ENCODE measurements at places on chromosomes 2 and 18. TPM values are rescaled to one million over a fixed set of nuclear protein-coding genes. Genes with fewer than 3 reads are reported as not detected.

Gene CPO
- total RNA-seq: not detected

DNA sequence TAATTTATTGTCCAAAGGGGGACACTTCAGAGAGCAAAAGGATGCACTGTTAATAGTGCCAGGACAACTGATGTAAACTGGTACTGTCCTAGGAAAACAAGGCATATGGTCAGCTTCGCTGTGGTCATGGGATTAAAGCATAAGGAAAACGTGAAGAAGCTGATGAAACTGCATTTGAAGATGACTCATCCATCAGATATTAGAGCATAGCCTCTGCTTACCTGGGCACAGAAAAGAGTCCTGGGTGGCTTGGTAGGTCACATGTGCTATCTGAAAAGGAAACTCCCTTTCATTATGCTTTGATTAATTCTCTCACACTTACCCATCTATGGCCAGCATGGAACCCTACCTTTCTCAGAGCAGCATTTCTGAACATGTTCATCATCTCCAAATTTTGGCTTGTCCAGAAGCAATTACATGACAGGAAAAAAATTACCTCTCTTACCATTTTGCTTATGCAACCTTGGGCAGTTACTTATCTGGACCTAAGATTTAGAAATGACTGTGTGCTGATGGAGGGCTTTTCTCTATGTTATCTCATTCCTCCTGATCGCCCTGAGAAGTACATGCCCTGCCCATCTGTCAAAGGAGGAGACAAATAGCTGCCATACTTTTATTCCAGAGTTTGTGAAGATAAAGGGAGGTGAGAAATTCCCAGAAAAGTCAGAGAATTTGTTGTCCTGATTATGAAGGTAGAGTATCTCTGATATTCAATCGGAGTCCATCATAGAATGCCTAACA, 275.3 kb upstream of the SLC14A2 start:
- no peaks in the 10 kb centered on the region for H3K4me1 ChIP-seq
- DNase-seq: no peak
- no peak overlapping the region for H3K4me3 ChIP-seq
- H3K27me3 ChIP-seq: peaks cover 8% of the 10 kb centered on the region
- no peak overlapping the region for H3K27ac ChIP-seq

Gene KCTD18
- total RNA-seq: 18.9 TPM

- no peak overlapping the region for H3K27ac ChIP-seq
- no peak for DNase-seq
- no peaks in the 10 kb centered on the region for H3K27me3 ChIP-seq
- H3K4me3 ChIP-seq: no peak overlapping the region
- H3K4me1 ChIP-seq: no peaks in the 10 kb centered on the region
Observed at GRCh38 chr2:43262239-43262638, 35.8 kb upstream of the ZFP36L2 start.

- H3K27me3 ChIP-seq: no peaks in the 10 kb centered on the region
- DNase-seq: no peak
- H3K4me1 ChIP-seq: peaks cover 5% of the 10 kb centered on the region
- no peak overlapping the region for H3K27ac ChIP-seq
- no peaks in the 10 kb centered on the region for H3K36me3 ChIP-seq
Observed at GRCh38 chr2:37457401-37457901, 113.0 kb downstream of the QPCT start.

Gene FAM228A
- not detected for total RNA-seq

Gene FBXO36
- 0.78 TPM for total RNA-seq

Gene KIF5C
- 2.6 TPM for total RNA-seq

Gene ALPI
- total RNA-seq: not detected

DNA sequence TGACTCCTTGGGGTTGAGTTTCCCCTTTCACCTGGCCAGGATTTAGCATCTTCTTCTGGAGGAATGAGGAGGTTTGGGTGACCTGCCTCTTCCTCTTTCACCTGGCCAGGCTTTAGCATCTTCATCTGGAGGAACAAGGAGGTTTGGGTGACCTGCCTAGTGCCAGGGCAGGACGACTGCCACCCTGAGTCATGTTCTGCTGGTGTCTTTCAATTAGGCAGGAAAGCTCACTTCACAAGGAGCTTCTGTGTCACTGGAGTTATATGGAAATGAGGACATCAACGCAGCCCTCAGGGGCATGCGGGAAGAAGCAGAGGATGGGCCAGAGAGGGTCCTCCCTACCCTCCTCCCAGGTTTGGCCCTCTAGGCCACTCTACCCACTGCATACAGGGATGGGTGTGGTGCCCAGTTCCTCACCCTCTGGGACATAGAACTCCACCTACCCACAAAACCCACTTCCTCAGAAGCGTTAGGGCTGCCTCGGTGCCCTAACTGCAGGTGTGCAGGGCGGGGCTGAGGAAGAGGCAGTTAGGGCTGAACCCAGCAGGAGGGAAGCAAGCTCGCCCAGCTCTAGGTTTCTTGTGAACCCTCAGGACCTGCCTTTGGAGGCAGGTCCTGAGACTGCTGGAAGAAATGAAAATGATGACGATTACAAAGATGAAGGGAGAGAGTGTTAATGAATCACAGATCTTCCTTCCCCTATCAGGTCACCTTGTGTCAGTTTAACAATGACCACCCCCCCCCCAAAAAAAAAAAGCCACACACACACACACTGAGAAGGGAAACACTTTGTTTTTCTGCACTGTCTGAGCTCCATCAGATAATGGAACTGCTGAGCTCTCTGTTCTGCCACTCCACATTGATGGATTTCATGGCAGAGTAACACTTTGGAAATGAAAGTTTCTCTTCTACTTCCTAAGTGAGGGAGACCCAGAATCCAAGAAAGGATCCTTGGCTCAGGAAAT, 71.0 kb downstream of the ARL4C start:
- peak overlapping the region; percentile 68 for H3K4me3 ChIP-seq
- H3K4me1 ChIP-seq: peaks cover 83% of the 10 kb centered on the region
- H3K36me3 ChIP-seq: no peaks in the 10 kb centered on the region

DNA sequence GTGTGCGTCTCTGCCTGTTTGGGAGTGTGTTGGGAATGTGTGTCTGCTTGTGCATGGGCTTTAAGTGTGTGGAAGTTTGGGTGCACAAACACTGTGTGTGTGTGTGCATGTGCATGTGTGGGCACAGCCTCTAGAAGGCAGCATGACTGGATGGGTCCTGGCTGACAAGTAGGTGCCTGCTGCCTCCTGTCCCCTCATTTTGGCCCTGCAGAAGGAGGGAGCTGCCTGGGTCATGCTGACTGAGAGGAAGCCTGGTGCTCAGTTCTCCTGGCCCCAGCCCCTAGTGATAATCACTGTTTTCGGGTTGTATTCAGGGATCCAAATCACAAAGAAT, 34.1 kb downstream of the GLI2 start:
- no peaks in the 10 kb centered on the region for H3K36me3 ChIP-seq
- no peak overlapping the region for H3K27ac ChIP-seq
- no peak for DNase-seq
- no peaks in the 10 kb centered on the region for H3K4me1 ChIP-seq

Gene UGT1A8
- total RNA-seq: not detected

DNA sequence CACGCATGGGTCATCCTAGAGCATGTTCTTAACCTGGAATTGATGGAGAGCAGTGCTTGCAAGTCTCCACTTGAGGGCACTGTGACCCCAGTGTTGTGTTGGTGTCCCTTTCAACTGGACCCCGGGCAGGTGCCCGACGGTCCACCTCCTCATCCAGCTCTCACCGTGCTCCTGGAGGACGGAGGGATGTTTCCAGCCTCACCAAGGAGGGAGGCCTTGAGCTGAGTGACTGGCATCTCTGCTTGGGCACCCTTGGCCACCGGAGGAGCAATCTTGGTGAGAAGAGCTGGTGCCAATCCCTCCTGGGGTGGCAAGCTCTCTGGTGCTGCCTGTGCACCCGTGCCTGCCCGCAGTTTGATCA, 45.4 kb upstream of the ASB18 start:
- no peak overlapping the region for H3K27ac ChIP-seq
- H3K27me3 ChIP-seq: peaks cover 14% of the 10 kb centered on the region
- H3K4me3 ChIP-seq: no peak overlapping the region
- H3K4me1 ChIP-seq: no peaks in the 10 kb centered on the region
- no peak for DNase-seq

Gene EFR3B
- total RNA-seq: 0.07 TPM

GRCh38 chr2:21544392-21544791, 420.6 kb downstream of the TDRD15 start:
- DNase-seq: no peak
- no peaks in the 10 kb centered on the region for H3K4me1 ChIP-seq
- no peaks in the 10 kb centered on the region for H3K27me3 ChIP-seq
- H3K27ac ChIP-seq: no peak overlapping the region
- no peaks in the 10 kb centered on the region for H3K36me3 ChIP-seq
- H3K4me3 ChIP-seq: no peak overlapping the region

Gene RAB6C
- not detected for total RNA-seq

- no peaks in the 10 kb centered on the region for H3K36me3 ChIP-seq
- H3K27me3 ChIP-seq: no peaks in the 10 kb centered on the region
- no peak overlapping the region for H3K4me3 ChIP-seq
- no peak for DNase-seq
- H3K4me1 ChIP-seq: no peaks in the 10 kb centered on the region
Observed at GRCh38 chr2:184004289-184004947, 593.9 kb upstream of the ZNF804A start.

DNA sequence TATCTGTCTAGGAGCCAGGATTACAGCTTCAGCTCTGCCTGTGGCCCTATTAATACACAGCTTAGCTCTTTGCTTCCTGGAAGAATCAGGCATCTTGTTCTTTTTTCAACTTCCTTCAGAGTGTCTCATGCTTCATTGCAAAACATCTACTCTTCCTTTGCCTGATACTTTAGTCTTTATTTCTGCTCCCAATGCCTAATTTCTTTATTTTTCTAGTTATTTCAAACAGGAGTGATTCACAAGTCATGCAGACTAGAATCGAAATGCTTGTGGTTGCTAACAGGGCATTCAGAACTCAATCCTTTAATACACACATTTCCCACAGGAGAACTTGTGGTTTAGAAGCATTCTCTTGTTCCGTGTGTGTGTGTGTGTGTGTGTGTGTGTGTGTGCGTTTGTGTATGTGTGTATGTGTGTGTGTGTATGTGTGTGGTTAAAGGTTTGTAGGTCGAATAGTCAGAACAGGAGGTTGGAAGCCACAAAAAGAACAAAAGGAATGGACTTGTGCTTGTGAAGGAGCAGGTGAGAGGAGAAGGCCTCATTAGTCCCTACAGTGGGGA, 28.3 kb upstream of the INSIG2 start:
- no peaks in the 10 kb centered on the region for H3K36me3 ChIP-seq
- no peak for DNase-seq
- H3K27ac ChIP-seq: peak overlapping the region; percentile 61
- H3K27me3 ChIP-seq: peaks cover 2% of the 10 kb centered on the region

DNA sequence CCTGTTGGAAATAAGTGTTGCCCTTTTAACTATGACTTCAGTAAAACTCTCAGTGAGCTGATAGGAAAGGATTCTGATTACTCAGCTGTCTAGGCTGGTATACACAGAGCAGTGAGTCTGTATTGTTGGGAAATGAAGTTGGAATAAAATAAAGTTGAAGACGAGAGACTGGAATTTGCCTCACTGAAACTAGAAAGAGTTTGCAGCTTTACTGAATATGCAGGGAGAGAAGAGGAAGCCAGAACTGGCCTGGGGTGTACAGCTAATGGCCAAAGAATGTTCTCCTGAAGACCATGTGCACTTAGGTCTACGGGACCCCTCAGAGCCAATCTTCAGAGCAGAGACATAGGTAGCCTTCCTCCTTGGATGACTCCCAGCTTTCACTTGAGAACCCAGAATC, 26.5 kb downstream of the EIF4E2 start:
- H3K4me1 ChIP-seq: peaks cover 6% of the 10 kb centered on the region
- H3K27ac ChIP-seq: no peak overlapping the region
- DNase-seq: no peak
- H3K36me3 ChIP-seq: peaks cover 80% of the 10 kb centered on the region
- no peak overlapping the region for H3K4me3 ChIP-seq

- no peaks in the 10 kb centered on the region for H3K4me1 ChIP-seq
- no peak overlapping the region for H3K27ac ChIP-seq
- no peak for DNase-seq
- no peak overlapping the region for H3K4me3 ChIP-seq
- H3K36me3 ChIP-seq: no peaks in the 10 kb centered on the region
Observed at GRCh38 chr2:203438528-203438927, 96.6 kb downstream of the RAPH1 start.

DNA sequence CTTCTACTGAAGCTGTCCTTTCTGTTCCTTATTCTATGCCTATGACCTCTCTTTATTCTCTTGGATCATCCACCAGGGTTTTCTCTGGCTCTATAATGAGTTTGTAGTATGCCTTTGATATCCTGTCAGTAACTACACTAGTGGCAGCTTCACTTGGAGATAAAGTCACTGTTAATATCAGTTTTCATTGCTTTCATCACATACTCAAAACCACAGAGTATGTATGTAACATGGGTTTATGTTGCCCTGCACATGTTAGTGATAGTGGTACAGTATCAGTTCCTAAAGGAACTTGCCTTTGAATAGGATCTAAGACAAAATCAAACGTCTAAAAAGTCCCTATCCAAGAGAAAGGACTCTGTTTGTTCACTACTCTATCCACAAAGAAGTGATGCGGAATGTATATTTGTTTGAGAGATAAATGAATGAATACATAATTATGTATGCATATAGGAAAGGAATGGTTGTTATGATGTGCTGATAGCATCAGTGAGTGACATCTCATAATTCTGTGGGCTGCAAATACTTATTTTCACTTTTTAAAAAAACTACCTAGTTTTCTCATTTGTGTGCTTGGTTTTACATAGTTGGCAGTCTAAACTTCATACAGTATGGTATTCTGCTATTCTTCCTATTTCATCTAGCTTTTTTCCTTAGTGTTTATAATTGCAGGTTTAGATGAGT, 45.1 kb downstream of the TET3 start:
- H3K36me3 ChIP-seq: peaks cover 4% of the 10 kb centered on the region
- no peak for DNase-seq
- H3K4me1 ChIP-seq: peaks cover 87% of the 10 kb centered on the region
- H3K27ac ChIP-seq: peak overlapping the region; percentile 57

DNA sequence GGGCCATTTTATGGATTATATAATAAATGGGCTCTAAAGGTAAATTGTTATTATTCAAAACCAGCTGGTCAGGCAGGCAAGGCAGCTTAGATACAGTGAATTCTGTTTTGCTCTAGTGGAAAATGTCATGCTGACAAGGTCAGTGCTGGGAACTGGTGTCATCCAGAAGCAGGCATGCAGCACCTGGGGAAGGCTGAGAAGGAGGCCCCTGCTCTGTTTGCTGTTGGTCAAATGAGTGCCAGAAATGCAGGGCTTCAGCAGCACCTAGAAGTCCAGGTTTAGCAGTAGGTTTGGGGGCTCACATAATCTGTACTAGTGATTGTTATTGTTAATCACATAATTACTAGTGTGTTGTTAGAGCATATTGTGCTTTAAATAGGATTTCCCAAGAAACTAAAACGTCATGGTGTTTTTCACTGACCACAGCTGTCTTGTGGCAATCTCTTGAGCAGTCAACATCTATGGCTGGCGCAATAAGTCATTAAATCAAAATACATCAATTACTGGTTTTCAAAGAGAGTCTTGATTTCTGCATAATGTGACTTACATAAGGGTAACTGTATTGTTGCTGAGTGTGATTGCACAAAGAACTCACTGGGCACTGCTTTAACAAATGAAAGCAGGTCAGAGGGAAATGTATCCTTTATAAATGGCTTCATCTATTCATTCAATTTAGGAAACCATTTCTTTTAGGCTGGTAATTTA, 99.1 kb downstream of the MYO3B start:
- H3K4me1 ChIP-seq: no peaks in the 10 kb centered on the region
- H3K4me3 ChIP-seq: no peak overlapping the region
- DNase-seq: no peak

- no peaks in the 10 kb centered on the region for H3K36me3 ChIP-seq
- no peaks in the 10 kb centered on the region for H3K4me1 ChIP-seq
- H3K4me3 ChIP-seq: no peak overlapping the region
- no peak overlapping the region for H3K27ac ChIP-seq
- no peaks in the 10 kb centered on the region for H3K27me3 ChIP-seq
Observed at GRCh38 chr2:226079196-226079595, 679.7 kb downstream of the NYAP2 start.

GRCh38 chr18:40821596-40822243, 1133.3 kb upstream of the PIK3C3 start:
- H3K27me3 ChIP-seq: no peaks in the 10 kb centered on the region
- H3K27ac ChIP-seq: no peak overlapping the region
